ENCODE measurements at places on chromosomes 6 and 20.

DNA sequence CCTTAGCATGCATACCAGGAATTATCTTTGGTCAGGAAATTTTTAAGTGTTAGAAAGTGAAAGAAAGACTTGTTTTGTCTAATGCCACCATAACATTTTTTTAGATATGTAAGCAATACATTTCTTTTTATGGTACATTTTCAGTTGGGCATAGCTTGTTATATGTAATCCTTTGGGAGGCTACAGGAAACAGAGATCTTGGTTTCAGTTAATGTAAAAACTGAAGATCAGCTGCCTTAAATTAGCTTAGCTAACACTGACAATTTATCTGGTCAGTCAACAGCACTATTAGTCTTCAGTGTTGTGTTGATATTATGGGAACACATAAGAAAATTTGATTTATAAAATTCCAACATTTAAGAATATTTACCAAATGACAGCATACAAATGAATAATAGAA lies 78.6 kb upstream of the SMIM8 start:
- no peak for DNase-seq

GRCh38 chr20:55132523-55132922 lies 657.1 kb downstream of the DOK5 start:
- DNase-seq, result no peak

- no peak for DNase-seq
These were observed 52.5 kb upstream of the RPS6KA2 start for GRCh38 chr6:166679566-166679965.

DNA sequence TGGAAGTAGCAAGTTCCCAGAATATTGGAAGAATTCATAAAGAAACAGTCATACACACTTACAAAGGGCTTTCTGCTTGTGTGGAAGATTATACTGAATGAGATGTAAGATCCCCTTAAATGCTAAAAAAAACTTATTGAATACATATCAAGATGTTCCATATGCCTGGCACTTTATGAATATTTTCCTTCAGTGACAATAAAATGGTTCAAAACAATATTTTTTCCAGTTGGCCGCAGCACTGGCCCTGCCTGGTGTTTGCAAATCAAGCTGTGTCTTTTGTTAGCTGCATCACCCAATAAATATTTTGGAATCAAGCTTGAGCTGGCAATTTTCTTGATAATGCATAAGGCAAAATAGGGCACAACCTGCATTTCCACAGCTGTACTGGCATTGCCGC lies 51.2 kb downstream of the CFAP61 start:
- no peak for DNase-seq
